ENCODE measurements at places on chromosomes 7 and 10.

DNA sequence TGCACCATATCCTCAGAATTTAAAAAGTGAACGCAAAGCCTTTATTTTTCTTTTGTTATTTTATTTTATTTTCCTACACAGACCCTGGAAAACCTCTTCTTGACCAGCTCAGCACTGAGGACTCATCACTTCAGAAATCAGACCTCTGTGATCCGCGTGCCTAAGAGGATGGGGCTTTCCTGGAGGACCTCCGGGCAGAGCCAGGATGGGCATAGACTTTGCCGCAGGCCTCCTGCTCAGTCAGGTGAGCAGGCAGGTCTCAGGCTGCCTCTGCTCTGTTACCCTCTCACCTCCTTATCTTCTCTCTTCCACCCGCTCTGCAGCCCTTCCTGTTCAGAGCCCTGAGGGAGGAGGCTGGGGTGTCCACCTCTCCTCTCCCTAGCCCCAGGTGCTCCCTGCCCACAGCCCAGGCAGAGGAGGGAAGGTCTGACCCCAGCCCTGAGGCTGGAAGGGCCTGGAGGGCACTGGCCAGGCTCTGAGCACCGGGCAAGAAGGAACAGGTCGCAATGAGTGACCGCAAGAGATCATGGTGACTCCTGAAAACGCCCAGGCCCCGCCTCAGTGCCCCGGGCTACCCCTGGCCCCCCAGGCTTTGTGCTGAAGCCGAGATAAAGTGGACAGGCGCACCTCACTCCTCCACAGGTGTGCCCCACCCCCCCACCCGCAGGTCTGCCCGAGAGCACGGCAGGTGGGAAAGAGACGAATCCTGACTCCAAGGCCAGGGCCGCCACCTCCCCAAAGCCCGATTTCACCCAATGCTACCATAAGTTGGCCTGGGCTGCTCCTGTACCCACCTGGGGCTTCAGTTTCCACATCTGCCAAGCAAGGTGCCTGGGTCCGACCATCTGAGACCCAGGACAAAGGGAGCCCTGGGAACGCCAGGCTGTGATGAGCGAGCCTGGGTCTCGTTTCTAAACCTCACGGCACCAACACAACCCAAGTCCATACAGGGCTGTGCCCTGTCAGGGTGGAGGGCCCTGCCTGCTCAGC, 2.8 kb downstream of the CALML5 start:
- no peak for DNase-seq

GRCh38 chr10:5563991-5564536, 39.3 kb downstream of the CALML3 start:
- DNase-seq = no peak

GRCh38 chr7:146805082-146805481, 688.5 kb downstream of the CNTNAP2 start:
- no peak for DNase-seq

DNA sequence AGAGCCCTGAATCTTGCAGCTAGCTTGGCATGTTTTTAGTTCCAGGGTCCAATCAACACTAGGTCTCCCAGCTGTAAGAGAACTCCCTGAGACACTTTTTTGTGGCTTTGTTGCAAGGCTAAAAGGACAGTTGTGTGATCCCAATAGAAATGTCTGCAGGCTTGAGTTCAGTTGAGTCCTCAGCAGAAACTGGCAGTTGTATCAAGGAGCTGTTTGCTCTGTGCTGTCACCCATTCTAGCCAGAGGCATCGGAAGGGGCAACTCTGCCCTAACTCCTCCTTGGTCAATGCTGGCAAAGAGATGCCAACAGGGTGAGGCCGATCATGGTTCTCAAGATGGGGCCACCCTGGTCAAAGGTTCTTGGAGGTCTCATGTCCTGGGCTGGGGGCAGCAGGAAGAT, 224.1 kb downstream of the BUB3 start:
- DNase-seq = no peak

- peak; percentile 98 for DNase-seq
These were observed 42.2 kb upstream of the SRGN start for GRCh38 chr10:69045441-69046300.

DNA sequence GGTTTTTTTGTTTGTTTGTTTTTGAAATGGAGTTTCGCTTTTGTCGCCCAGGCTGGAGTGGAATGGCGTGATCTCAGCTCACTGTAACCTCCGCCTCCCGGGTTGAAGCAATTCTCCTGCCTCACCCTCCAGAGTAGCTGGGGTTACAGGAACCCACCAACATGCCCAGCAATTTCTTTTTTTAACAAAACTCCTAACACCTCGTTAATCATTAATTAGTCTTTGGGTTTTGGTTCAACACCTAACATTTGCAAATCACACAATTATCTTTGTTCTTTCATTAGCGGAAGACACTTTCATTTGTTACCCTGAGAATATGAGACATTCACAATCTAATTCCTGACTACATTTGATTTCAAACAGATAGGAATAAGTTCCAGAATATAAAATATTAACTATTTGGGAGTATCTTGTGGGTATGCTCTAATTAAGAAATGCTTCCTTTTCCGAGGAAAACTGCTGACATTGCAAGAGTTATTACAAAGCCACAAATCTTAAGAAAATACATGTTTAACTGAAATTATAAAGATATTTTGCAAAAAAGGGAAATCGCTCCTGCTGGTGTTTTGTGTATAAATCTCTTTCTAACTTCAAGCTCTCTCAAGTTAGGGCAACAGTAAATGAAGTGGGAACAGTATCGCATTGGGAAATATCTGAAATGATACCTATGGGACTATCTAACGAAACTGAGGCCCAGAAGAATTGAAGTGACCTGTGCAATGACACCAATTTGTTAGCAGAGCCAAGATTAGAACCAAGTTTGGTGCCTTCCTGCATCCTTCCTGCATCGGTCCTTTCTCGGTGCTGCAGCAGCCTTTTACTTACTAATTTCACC, 1.2 kb upstream of the LSM8 start:
- DNase-seq = no peak

Measured in foreskin keratinocyte (primary cell).